Epithelial cell of proximal tubule (primary cell): ENCODE measurements at places on chromosomes 2 and 18. TPM values are rescaled to one million over a fixed set of nuclear protein-coding genes. Genes with fewer than 3 reads are reported as not detected.
A peak's percentile ranks its signal among the peaks of the same experiment; 100 is the strongest.

VPS54 gene
- total RNA-seq, result 15.3 and 18.2 TPM in 2 replicates

- no peak for DNase-seq
Observed at GRCh38 chr2:18369760-18370159, 190.7 kb downstream of the RDH14 start.

- no peak for DNase-seq
Observed at GRCh38 chr18:13446610-13447461, 228.3 kb downstream of the LDLRAD4 start.

MOCOS gene
- 5.7 and 14.8 TPM in 2 replicates for total RNA-seq

GRCh38 chr18:11994703-11995444, 13.6 kb downstream of the IMPA2 start:
- peak; percentile 89 for DNase-seq

DNA sequence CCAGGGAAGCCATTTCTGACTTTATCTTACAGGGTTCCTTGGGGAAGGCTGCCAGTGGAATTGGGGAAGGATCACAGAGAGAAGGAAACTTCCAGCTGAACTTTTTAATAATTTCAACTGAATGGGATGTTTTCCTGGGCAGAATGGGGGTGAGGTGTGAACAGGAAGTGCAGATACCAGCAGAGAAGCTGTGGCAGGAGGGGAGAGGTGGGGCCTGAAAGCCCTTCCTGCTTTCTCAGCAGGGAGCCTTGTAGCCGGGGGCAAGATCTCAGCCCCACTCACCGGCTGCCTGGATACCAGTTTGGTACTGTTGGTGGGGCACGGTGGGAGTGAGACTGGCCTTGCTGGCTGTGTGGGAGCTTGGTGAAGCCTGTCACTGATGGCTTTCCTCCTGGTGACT, 170.5 kb downstream of the ZBTB7C start:
- no peak for DNase-seq

DNA sequence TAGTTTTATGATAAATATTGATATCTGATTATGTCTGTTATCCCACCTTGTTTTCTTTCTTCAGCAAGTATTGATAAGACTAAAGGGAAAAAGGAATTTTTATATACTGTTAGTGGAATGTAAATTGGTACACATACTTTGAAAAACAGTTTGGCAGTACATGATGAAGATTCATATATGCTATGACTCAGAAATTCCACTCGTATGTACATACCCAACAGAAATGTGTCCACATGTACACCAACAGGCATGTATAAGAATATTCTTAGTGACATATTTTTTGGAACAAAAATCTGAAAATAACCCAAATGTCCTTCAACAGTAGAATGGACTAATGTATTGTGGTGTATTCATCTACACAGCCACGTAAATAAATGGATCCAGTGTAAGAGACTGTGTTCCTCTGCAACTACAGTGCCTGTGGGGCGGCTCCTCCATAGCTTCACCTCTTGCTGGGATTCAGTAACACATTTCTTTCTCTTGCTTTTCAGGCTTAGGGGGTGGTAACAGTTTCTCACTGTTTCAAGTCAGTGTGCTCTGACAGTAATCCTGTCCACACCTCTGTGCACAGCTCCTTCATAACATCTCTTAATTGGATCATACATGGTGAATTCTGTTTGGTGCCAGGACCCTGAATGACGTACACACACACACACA, 35.5 kb upstream of the ALMS1 start:
- no peak for DNase-seq

EFEMP1 gene
- 30.0 and 42.8 TPM in 2 replicates for total RNA-seq

GRCh38 chr18:22422909-22423548, 5.3 kb upstream of the CTAGE1 start:
- DNase-seq, result no peak
